RKO (cell line): ENCODE measurements at places on chromosomes 16 and 17.

DNA sequence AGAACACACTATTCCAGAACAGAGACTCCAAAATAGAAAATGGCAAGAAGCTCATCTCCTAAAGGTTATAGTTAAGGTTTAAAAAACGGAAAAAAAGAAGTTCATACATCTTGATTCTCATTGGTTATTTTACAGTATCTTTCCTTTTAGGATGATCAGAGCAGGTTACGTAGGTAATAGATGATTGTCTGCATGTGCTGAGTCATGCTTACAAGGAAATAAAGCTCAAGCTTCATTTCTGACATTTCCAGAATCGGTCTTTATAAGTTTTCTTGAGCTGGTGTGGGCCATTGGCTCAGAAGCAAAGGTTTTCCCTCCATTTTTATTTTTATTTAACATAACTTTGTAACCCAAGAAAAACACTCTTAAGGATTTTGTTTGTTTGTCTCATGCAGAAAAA lies 1030.3 kb upstream of the CDH8 start:
- DNase-seq, result no peak

GRCh38 chr17:35715416-35715815 lies 16.0 kb upstream of the RASL10B start:
- no peak for DNase-seq

- DNase-seq, result no peak
Measured at GRCh38 chr17:76820561-76820960, 47.6 kb upstream of the MGAT5B start.

GRCh38 chr16:31099860-31100638 lies 5.5 kb upstream of the VKORC1 start:
- DNase-seq, result no peak

GRCh38 chr16:57802341-57803133 lies at the start of gene KIFC3:
Gene KIFC3, minus strand, starts transcription at chr16:57802491. Its CDS starts 4,248 bp downstream, at chr16:57798243.
- DNase-seq, result peak; percentile 85

GRCh38 chr17:21345236-21345635 lies 30.9 kb upstream of the KCNJ12 start:
- no peak for DNase-seq

GRCh38 chr16:17369421-17370222 lies 101.1 kb downstream of the XYLT1 start:
- DNase-seq, result no peak

DNA sequence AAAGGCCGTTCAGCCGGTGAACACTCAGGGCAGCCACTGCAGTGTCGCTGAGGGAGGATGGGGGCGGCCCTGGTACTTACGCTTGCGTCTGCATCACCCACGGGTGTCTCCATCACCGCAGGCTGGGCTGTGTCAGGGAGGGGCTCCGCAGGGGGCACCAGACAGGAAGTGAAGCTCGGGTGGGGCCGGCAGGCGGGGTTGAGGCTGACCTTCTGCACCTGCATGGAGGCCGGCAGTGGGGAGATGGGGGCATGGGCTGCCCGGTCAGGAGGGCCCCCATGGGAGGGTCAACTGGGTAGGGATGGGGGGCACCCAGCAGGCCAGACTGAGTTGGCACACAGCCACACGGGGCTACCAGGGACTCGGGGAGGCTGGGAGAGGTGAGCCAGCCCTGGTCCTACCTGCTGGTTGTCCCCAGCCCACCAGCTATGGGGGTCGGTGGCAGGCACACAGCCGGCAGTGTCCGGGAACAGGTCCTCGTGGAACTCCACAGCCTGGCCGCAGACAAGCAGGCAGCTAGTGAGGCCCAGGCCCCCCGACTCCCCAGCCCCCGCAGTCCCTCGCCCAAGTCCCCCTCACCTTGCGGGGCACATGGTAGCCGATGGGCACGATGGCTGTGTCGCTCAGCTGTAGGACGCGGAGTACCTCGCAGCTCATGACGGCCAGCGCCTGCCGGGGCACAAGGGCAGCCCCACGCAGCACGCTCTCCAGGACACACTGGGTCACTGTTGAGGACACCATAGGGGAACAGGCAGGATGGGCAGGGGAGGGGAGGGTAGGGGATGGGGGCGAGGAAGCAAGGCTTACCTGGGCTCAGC lies 7.2 kb upstream of the VASN start:
- DNase-seq, result no peak

- DNase-seq, result no peak
Measured at GRCh38 chr16:55575496-55575895, 9.0 kb downstream of the CAPNS2 start.

- DNase-seq, result peak; percentile 68
Measured at GRCh38 chr17:29116804-29117753, 63.1 kb downstream of the MYO18A start.

DNA sequence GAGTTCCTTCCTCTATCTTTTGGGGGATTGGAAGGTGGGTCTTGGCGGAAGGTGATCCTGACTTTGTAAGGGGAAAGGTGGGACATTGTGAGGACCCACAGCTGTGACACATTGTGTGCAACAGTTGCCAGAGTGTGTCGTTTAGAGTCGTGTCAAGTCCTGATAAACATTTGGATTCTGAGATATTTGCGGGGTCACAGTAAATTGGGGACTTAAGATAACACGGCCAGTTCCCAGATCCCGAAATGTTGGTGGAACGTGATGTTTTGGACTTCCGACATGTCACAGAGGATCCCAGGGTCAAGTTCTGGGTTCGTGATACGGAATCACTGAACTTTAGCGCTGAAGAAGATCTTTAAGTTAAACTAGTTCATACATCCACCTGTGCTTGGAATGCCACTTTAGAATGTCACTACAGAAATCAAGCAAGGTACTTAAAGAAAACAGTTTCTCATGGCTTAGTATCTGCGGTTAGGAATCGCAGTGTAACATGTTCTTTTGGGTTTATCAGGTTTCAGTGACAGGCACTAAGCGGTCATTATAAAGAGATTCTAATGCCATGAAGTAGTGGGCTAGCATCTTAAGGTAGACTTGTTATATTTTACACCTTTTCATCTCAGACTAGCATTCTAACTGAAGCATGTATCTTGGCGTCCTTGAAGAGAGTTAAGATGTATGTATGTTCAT lies 815 bp downstream of the ATAD5 start:
- peak; percentile 21 for DNase-seq

DNA sequence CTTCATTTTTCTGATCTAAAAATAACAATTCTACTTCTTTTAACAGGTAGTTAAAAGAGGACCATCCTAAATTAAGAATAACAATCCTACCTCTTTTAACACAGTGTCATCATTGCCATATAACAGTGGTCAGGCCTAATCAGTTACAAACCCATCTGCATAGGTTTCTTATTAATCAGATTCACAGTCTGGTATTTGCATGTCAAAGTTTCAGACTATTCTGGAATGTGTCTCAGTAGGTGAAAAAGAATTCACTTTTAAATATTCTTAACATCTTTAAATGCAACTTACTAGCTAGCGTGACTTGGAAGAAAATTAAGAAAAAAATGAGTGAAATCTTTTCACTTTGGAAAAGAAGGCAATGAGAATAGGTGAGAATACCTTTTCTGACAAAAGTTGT lies 6.8 kb upstream of the KRT12 start:
- DNase-seq, result no peak

- no peak for DNase-seq
Measured at GRCh38 chr16:81528256-81528655, 83.6 kb downstream of the CMIP start.

DNA sequence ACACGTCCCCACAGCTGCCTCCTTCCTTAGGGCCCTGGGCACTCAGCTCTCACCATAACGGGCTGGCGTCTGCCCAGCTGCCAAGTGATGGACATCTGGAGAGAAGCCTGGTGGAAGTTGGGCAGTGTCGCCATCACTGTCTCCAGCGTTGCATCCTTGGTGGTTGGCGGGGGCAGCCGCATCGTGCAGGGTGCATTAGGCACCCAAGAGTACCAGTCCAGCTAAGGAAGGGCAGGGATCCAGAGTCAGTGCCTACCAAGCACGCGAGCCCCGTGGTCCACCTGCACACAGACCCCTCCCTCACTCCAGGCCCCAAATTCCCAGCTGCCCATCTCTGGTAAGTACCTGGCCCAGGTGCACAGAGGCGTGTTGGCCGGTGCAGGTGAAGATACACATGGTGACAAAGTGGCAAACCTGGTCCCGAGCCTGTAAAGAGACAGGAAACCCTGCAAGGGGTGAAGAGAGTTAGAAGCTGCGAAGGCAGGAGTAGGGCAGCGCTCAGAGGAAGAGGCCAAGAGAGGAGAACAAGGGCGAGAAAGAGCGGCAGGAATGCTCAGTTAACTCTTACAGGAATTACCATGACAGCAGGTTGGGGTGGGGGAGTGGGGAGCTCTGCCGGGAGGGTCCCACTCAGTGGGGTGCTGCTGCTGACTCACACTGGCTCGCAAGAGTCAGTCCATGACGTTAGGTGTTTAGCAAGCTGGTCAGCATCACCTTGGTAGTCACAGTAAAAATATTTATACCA lies 9.5 kb downstream of the ALOX15 start:
- no peak for DNase-seq

DNA sequence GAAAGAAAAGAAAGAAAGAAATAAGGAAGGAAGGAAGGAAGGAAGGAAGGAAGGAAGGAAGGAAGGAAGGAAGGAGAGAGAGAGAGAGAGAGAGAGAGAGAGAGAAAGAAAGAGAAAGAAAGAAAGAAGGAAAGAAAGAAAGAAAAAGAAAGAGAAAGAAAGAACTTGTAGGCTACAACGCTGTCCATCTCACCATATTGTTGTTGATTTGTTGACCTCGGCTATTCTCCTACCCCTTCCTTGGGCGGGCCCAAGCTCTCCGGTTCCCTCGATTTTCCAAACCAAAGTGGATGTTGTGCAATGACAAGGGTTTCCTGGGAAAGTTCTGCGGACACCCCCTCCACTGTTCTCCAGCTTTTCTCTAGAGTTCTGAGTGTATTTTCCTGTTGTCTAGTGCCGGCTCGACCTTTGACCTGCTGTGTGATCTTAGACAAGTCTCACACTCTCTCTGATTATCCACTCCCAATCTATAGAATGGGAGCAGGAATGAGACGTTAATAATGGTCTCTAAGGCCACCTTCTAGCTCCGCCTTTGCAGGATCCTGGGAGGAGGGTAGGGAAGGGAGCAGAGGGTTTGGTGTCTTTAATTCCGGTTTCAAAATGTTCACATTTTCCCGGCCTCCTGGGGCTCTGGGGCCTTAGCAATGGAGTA lies 1.6 kb downstream of the IRX6 start:
- no peak for DNase-seq

DNA sequence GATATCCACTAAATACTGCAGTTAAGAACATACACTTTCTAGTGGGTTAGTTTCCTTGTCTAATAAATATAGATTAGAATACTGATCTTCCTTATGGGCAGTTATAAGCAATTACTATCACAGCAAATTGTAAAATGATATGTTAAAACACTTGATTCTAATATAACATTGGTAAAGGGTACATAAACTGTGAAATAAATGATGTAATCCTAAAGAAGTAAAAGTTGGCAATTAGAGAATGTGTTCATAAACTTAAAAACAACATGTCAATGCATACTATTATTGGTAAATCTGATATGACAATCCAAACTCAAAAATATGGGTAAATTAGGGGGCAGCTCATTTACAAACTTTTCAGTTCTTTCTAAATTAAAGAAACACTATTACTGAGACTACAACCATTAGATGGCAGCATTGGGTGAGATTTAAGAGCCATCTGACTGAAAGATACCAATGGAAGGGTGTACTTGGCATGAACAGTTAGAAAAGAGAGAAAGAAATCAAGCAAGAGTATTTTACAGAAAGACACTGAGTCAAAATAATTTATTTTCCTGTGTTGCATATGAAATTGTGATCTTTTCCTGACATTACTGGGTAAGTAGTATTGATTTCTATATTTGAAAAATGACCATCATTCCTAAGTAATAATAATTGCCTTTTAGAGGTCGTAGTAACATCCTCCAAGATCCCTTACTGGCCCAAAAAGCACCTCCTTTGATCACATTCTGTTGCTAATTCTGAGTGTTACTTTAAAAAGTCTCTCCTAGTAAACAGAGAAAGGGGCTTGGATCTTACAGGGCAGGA lies 119.6 kb downstream of the SPAG9 start:
- DNase-seq, result peak; percentile 82

DNA sequence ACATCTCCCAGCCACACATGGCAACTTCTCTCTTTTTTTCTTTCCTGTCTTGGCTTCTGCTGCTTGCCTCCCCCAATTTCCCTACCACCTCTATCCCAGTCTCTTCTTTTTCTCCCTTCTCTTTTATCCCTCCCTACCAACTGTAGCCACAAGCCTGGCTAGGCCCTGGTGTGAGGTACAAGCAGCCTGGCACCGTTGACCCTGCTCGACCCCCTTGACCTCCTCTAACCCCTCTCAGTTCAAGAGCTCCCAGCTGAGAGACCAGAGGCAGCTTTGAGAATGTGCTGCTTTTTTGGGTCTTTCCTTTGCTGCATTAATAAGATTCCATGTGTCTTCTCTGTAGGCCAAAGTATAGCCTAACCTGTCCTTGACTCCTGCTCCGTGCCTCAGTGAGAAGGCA lies 32.3 kb downstream of the B9D1 start:
- DNase-seq, result no peak

GRCh38 chr17:42317266-42317845 lies 29.1 kb downstream of the STAT5A start:
- DNase-seq, result no peak

DNA sequence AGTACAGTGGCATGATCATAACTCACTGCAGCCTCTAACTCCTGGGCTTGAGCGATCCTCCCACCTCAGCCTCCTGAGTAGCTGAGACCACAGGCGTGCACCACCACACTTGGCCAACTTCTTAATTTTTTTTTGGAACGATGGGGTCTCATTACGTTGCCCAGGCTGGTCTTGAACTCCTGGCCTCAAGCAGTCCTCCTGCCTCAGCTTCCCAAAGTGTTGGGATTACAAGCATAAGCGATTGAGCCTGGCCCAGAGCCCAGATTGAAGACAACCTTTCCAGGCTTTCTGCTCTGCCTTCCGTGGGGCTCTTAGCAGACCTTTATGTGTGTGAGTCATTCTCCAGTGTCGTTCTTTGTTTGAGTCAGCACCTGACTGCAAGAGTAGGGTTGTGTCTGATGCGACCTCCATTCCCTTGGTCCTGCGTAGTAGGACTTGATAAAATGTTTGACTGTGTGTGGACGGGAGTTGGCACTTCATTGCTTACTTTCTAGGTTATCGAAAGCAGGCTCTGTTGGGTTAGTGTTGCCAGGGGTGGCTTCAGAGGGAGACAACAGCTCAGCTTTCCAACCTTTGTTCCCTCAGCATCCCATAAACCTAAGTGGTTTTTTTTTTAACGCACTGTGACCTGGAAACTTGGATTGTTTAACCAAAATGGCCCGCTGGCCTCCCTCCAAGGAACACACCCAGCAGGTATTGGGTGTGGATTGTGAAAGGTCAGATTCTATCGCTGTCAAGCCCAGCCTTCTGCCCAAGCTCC lies 26.4 kb downstream of the EEF2K start:
- DNase-seq, result peak; percentile 27

- DNase-seq, result no peak
Measured at GRCh38 chr16:46973996-46974324, 486 bp upstream of the DNAJA2 start.

GRCh38 chr17:8151641-8152111 lies 528 bp downstream of the PER1 start:
- DNase-seq, result peak; percentile 64

GRCh38 chr16:19361587-19361986 lies 56.1 kb upstream of the TMC5 start:
- DNase-seq, result no peak
